ENCODE measurements at places on chromosomes 12 and 14.
A peak's percentile ranks its signal among the peaks of the same experiment; 100 is the strongest.

GRCh38 chr14:23562822-23563472 is 4.6 kb downstream of the AP1G2 start:
- DNase-seq, result peak; percentile 78

- no peak for DNase-seq
Measured at GRCh38 chr12:62267480-62267879, 7.3 kb downstream of the USP15 start.

- DNase-seq, result no peak
Measured at GRCh38 chr12:22215467-22216253, 118.8 kb downstream of the ST8SIA1 start.

DNA sequence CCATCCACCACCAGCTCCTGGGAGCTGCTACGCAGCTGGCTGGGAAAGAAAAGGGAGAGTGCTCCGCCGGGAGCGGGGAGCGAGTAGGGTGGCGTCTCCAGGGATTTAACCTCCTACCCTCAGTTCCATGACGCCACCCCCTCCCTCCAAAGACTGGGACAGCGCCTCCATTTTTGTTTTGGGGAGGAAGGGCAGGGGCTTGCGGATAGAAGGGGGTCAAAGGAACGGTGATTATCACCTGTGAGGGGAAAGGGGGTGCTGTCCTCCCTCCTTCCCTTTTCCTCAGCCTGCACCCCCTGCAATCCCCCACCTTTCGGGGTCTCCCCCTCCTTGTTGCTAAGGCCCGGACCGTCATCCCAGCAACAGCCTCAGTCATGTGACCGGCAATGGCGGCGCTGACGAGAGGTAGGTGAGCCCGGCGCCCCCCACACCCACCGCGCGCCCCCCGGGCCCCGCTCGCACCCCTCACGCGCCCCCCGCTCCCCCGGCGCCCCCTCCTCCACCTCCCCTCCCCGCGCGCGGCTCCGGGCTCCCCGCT is at the start of gene DTX3:
DTX3 (plus strand) TSS at position 371 of the 538 bp plus-strand sequence. CDS start 1,694 bp downstream, outside the sequence.
- DNase-seq, result peak; percentile 58

DNA sequence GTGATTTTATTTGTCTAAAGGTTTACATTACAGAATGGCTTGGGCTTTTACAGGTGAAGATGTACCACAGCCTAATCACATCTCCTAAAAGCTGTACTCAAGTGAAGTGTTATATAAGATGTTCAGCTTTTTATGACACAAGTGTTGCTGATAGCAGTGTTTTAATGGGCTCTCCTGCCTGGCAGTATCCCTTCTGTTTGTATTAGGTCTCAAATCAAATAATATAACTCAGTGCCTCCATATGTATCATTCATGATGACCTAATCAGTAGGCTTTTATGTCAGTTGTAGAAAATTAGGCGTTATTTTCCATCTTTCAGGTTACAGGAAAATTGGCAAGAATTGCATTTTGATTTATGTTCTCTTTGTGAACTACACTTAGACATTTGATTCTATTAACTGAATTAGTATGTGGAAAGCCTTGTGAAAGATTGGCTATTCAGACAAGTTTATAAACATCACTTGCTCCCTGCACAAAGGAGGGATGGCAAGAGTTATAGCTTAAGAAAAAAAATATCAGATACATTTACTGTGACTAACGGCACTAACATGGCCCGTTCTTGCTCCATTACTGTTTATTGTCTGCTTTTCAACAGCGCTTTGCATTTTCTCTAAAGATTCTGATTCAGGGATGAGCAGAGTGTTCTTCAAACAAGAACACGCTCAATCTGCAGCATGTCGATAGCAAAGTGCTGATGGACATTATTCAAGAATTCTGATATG is 143.7 kb upstream of the DIO2 start:
- no peak for DNase-seq

DNA sequence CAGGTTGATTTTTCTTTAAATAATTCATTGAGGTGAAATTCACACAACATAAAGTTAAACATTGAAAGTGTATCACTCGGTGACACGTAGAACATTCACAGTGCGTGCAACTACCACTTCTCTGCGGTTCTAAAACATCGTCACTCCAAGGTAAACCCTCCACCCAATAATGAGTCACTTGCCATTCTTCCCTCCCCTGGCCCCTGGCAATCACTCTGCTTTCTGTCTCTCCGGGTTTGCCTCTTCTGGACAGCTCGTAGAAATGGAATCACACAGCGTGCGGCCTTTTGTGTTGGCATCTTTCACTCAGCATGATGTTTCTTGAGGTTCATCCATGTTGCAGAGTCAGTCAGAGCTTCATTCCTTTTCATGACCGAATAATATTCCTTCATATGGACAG is 18.9 kb downstream of the FZD10 start:
- no peak for DNase-seq

GRCh38 chr12:120766566-120766965 is 40.9 kb downstream of the ACADS start:
- no peak for DNase-seq

DNA sequence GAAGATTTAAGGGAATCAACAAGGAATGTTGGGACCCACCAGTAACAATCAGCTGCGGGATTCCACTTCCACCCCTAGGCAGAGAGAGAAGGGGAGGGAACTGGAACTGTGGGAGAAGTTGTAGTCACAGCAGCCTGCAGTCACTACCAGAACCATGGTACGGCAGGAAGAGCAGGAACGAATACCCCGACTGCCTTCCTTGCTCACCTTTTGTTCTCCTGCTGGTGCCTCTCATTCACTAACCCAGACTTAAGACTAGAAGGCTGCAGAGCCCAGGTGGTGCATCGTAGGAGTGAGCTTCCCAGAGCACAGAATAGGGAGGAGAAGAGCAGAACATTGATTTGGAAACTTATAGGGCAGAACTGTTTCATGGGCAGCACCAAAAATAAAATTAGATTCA is 154.2 kb downstream of the DYRK2 start:
- no peak for DNase-seq

DNA sequence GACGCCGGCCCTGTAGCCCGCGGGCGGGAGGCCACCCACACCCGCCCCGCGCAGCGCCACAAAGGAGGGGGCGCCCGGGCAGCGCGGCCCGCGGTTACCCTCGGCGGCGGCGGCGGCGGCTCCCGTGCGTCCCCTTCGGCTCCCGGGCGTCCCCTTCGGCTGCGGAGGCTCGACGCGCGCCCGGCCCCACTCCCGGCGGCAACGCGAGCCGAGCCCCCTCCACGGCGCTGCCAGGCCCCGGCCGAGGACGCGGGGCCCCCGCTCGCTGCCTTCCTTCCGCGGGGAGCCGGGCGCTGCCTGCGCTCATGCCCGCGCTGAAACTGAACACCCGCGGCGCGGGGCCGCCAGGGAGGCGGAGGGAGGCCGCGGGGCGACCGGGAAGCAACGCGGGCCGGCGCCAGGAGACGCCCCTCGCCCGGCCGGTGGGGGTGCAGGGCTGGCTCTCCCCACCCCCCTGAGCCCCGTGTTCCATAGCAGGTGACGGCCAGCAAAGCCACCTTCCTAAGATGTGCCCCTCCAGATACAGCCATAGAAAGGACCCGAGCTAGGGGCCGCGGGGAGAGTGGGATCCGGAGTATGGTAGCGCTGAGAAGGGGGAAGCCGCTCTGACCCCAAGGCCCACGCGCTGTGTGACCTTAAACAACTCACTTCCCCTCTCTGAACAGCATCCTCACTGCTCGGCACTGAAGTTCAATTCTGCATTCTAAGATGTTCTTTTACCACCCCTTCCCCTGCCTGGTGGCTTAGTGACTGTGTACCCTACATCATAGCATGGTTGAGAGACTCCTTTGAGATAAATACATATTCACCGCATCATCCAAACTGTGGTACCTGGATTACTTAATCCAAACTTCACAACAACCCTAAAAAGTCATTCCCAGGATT is 42.8 kb downstream of the KDM2B start:
- DNase-seq, result peak; percentile 30

DNA sequence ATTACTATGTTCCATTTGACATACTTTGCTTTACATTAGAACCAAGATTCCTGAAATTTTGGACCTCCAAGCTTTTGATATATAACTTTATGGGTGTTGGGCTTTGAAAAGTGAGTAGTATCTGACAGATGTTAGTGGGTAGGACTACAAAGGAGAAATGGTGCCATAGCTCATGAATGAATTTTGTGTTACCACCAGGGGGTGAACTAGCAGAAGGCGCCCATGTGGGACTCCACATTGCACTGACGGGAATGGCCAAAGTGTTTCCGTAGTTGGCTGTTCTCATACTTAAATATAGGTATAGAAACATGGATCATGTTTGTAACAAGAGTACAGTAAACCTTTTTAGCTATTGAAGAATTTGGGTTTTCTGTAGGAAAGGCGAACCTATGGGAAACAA is 337.5 kb downstream of the FLRT2 start:
- peak; percentile 15 for DNase-seq

- DNase-seq, result no peak
Measured at GRCh38 chr14:23006188-23006534, 3.8 kb downstream of the C14orf93 start.

DNA sequence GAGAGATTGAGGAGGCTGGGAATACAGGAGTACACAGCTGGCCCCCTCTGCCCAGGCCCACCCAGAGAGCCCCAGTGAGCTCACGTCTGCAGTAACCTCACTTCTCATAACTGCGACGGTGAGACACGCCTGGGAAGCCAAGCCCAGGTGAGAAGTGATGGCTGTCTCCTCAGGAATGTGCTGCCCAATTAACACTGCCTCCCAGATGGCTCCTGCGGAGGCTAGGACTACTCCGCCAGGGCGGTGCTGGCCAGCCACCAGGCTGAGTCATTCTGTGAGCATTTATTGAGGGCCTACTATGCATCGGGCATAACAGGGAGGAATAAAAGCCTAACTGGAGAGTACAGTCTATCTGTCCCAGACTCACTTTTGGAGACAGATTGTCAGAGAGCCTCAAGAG is 9.3 kb upstream of the TMEM106C start:
- DNase-seq, result no peak

GRCh38 chr12:112167031-112167461 is 41.7 kb downstream of the TRAFD1 start:
- DNase-seq, result no peak

DNA sequence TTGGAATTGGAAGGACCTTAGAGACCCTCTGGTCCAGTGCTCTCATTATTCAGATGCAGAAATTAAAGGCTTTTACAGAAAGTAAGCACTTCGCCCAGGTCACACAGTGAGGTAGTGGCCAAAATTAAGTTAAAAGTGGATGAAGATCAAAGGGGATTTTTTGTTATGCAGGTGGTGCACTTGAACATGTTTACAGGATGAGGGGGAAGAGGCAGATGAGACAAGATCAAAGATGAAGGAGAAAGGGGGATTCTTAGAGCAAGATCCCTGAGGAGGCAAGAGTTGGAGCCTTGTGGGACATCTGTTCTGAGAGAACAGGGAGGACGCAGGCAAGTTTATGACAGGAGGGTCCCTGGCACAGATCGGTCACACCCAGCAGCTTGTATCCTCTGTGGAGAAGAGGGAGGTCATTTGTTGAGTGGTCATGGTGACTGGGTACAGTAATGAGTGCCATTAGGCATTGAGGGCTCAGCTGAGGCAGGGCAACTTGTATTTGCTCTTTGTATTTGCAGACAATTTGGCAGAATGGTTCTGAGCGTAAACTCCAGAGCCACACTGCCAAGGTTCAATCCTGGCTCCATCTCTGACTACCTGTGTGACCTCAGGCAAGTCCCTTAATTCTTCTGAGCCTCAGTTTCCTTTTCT is 84.0 kb downstream of the BORCS5 start:
- DNase-seq, result no peak

GRCh38 chr14:35818346-35819115 is 7.6 kb upstream of the BRMS1L start:
- DNase-seq, result peak; percentile 57

- no peak for DNase-seq
Measured at GRCh38 chr12:93247313-93247991, 130.3 kb upstream of the NUDT4 start.

DNA sequence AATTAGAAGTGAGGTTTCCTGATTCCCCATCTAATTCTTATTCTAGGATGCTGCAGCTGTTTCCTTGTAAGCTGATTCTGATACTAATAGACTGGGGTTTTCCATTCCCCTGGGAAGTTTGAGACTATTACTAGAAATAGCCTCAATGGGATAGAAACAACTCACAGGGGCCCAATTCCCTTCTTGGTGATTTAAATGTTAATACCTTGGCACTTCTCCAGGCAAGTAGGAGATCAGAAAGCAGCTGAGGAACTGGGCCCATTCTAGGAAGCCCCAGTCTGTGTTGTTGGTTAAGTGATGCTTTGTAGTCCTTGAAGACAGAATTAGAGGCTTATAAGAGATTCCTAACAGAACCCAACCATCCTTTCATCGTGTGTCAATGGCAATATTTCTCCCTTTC is 407.0 kb upstream of the SEL1L start:
- DNase-seq, result no peak

DNA sequence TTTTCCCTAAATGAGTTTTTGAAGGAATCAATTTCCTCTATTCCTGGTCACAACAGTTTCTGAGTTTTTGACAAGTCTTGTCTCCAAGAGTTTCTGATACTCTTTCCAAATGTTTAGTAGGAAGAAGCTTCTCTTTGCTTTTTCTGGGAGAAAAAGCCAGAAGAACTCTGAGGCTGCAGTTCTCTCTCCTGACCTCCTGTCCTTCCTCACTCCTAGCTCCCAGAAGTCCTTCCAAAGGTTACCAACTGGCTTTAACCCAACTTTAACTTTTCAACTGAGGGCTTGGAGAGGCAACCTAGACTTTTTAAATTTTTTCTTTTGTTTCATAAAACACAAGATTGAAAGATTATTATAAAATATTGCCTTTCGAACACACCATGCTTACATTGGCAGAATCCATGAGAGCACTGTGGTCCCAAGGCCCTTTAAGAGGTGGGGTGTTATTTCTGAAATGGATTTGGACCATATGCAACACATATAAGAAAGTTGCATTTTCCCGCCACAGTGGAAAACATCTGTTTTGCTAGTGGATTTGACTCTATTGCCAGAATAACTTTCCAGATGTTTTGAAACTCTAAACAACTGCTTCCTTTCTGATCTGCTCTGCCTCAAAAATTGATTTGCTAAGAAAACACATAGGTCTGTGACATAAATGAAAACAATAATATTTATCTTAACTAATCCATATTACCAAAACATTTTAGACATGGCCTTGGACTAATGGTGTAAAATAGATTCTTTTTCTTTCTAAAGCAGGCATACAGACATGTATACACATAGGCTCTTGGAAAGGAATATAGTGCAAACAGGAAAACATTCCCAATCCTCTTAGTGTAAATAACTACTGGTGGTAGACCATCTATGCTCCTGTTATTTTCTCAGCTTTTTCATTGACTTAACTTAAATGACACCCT is 22.3 kb upstream of the EPS8 start:
- no peak for DNase-seq

- DNase-seq, result no peak
Measured at GRCh38 chr12:30146561-30146960, 362.8 kb upstream of the TMTC1 start.

DNA sequence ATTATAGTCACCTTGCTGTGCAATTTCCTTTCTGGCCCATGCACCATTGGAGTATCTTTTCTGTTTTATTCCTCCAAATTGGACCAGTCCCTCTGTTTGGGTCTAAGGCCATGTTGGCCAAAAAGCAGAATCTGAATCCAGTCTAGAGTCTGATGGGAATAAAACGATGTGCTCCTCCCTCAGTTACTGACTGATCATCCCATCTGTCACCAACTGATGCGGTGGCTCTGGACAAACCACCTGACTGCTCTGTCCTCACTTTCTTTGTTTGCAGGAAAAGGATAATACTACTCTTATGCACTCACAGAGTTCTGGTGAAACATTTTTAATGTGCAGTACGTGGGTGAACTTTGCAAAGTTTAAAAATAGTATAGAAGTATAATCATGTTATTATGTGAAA is 120.2 kb upstream of the HIF1A start:
- no peak for DNase-seq

All from BE2C (cell line).